ENCODE measurements at places on chromosomes 11 and 22.

GRCh38 chr22:39847477-39847876 lies 46.1 kb downstream of the ENTHD1 start:
- no peak for DNase-seq

DNA sequence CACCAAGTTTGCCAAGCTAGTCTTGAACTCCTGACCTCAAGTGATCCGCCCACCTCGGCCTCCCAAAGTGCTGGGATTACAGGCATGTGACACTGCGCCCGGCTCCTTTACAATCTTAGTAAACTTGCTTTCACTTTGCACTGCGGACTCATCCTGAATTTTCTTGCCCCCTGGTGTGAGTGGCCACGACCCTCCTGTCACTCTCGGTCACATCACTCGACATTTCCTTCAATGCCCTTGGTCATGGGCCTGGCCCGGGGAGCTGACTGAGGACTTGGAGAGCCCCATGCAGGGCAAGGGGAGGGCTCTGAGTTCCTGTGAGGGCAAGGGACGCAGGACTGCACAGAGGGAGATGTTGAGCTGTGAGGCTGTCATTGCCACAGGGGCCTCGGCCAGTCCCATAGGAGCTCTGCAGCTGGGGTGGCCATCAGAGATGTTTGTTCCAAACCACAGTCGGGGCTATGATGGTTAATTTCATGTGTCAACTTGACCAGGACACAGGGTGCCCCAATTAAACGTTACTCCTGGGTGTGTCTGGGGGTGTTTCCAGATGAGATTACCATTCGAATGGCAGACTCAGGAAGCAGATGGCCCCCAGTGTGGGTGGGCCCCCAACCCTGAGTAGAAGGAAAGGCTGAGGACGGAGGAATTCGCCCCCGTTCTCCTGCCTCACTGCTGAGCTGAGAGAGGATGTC lies 21.2 kb downstream of the A4GALT start:
- DNase-seq = no peak

- DNase-seq = no peak
Measured at GRCh38 chr22:31099386-31099785, 8.0 kb downstream of the SELENOM start.

DNA sequence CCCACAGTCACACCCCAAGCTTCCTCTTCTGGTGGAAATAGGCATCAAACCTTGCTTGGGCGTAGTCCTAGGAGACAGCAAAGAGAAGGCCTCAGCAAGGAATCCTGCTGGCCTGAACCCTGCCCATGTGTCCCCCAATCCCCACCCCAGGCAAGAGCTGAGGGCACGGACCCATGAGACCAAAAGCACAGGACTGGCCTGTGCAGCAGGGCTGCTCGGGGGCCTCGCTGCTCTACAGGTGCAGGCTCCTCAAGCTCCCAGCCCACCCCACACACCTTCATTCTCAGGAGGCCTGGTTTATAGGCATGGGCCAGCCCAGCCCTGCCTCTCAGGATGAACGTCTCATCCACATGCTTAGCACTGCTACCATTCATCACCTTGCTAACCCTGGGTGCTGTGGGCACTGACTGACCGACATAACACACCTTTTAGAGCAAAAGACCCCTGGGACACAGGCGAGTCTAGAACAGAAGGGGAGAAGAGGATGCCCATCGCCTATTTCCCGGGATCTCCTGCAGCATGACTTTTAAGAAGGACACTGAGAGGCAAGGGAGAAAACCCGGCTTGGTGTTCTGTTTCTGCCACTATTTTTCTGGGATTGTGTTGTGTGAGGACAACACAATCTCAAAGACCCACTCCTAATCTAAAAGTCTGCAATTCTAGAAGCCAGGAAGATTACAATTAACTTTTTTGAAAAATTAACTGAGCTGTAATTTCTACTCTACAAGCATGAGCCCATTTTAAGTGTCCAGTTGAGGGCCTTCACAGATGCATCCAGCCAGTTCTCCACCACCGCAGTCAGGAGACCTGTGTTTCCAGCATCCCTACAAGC lies 15.4 kb downstream of the TCIRG1 start:
- no peak for DNase-seq

DNA sequence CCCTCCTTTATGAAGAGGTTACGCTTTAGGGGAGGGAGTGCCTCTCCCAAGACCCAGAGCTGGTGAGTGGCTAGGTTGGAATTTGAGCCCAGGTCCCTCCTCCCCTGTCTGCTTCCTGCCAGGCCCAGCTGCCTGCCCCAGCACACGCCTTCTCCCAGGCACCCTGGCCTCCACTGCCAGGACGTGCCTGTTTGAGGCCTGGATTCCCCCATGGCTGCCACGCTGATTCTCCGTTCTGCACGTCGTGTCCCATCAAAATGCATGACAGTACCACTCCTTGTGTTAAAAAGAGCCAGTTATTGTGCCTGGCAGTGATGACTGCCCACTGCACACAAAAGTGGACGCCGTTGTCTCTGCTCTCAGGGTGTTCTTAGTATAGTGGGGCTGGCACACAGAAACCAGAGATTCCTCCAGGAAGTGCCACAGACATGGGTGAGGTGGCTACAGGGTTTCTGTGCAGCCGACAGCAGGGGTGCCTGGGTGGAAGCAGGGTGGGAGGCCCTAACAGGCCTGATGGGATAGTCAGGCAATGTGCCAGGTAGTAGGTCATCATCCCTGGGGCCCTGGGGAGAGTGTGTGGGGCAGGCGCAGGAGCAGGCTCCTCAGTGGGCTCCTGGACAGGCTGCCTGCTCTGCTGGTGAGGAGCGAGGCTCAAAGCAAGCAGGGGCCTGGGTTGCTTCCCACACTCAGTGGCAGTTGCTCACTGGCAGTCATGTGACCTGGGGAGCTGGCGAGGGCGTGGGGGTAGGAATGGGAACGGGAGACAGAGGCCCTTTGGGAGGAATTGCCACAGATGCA lies 24.2 kb downstream of the MED15 start:
- no peak for DNase-seq

GRCh38 chr22:21055880-21056319 lies 10.2 kb downstream of the LRRC74B start:
- no peak for DNase-seq

GRCh38 chr11:82790723-82791484 lies 57.2 kb upstream of the FAM181B start:
- no peak for DNase-seq

All from activated CD4-positive, CD25-positive, alpha-beta regulatory T cell treated with anti-CD3 and anti-CD28 coated beads, Interleukin-2, amount 50 U/mL, for 72 hours (primary cell).